ENCODE measurements at places on chromosomes 3 and 15. TPM values are rescaled to one million over a fixed set of nuclear protein-coding genes. Genes with fewer than 3 reads are reported as not detected.
A peak's percentile ranks its signal among the peaks of the same experiment; 100 is the strongest.

GRCh38 chr3:106457281-106458180, 588.7 kb upstream of the CBLB start:
- peak; percentile 70 for DNase-seq

- no peak for DNase-seq
Observed at GRCh38 chr3:190424108-190424477, 25.6 kb downstream of the TMEM207 start.

- no peak for DNase-seq
Observed at GRCh38 chr3:53181528-53181927, 20.5 kb downstream of the PRKCD start.

DNA sequence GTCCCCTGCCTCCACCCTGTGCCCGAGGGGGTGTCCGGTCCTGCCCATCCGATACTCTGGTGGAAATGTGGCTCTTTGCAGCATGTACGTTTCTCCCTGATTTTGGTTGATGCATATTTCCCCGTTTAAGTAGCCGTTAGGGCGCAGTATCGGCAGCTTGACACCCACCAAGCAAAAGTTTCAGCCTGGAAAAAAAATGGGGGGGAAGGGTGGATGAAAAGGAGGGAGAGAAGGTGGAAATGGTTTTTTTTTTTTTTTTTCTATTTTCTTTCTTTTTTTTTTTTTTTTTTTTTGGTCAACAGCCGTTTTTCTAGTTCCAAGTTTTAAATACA, 1.3 kb downstream of the RAP2B start:
- no peak for DNase-seq

DNA sequence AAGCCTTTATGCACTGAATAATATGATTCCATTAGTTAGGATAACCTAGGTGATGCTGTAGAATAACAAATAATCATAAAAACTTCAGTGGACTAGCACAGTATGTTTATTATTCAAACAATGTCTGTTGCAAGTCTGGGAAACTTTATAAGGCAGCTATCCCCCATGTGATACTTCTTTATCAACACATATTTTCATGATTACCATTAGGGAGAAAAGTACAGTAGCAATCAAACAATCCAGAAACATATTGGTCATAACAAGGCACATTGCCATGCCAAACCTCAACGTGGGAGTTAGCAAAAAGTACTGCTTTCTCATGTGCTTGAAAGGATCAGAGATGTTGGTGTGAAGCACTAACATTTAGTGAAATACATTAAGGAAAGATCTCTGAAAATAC, 35.5 kb downstream of the EOMES start:
- DNase-seq: no peak

CD200 gene
- total RNA-seq: 144 TPM
